GM23248 (cell line): ENCODE measurements at places on chromosomes 7 and 10.
A peak's percentile ranks its signal among the peaks of the same experiment; 100 is the strongest.

GRCh38 chr7:4111166-4111565, 570.9 kb upstream of the FOXK1 start:
- no peak for DNase-seq

DNA sequence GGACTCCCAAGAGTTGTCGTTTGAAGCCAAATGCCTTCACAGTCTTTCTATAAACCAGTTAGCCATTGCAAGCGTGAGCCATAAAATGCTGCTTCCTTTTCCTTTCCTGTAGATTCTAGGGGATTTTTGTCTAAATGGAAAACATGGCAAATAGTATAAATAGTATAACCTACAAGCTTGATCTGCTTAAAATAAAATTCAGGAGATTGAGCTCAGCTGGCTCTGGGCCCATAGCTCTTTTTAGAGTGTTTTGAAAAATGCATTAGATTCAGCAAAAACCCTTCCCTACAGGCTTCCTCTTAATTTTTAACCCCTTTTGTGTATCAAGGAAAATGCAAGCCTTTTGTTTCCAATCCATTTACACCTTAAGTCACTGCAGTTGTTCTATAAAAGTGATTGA, 190.1 kb upstream of the GDF10 start:
- DNase-seq: no peak

DNA sequence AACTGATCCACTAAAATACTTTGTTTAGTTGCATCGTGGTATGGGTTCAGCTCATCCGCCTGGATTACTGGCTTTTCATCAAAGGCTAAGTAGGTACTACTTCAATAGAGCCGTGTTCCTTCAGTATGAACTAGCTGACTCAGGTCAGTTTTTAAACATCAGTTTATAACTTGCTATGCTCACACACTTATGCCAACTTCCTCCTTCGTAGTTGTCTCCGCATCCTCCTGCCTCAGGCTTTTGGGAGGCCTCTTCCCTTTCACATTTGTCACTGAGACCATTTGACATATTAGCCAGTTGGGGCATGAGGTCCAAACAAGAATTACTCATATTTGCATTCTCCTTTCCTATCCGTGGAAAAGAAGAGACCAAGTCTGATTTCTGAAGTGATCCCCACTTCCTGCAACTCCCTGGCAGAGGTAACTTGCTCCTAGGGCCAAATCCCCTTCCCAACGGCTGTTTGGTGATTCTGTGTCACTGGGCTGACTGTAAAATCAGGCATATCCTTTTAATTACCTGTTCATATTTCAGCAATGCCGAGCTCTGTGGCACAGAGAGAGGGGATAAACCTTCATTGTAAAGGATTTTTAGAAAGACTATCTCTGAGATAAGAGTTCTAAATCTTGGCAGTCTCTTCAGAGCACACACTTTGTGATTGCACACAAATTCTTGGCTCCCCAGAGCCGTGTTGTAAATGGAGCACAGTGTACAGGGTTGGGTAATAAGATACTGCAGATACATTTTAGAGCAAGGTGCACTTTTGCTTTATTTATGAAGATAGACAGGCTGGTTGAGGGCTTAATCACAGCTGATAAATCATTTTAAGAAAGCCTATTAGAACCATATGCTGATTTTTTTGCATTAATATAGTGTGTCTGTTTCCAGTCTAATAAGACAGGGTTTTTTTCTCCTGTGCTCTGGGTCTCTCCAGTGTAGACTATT, 108.0 kb downstream of the CREB5 start:
- DNase-seq: no peak

DNA sequence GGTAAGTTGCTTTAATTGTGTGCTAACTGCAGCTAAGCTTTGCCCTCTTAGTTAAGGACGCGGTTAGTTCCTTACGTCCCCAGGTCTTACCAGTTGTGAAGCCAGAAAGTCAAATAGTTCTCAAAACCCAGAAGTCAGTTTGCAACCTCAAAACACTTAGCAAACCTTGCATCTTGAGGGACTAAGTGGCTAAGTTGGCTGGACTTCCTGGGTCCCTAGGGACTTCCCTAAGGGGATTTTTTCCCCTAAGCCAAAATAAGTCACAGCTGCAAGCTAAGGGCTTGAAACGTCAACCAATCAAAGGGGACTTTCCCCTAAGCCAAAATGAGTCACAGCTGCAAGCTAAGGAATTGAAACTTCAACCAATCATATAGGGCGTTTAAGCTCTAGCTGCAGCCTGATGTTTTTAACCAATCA, 36.2 kb upstream of the HECW1 start:
- DNase-seq: peak; percentile 1

GRCh38 chr10:60952067-60952845, 8.3 kb upstream of the RHOBTB1 start:
- DNase-seq: no peak

DNA sequence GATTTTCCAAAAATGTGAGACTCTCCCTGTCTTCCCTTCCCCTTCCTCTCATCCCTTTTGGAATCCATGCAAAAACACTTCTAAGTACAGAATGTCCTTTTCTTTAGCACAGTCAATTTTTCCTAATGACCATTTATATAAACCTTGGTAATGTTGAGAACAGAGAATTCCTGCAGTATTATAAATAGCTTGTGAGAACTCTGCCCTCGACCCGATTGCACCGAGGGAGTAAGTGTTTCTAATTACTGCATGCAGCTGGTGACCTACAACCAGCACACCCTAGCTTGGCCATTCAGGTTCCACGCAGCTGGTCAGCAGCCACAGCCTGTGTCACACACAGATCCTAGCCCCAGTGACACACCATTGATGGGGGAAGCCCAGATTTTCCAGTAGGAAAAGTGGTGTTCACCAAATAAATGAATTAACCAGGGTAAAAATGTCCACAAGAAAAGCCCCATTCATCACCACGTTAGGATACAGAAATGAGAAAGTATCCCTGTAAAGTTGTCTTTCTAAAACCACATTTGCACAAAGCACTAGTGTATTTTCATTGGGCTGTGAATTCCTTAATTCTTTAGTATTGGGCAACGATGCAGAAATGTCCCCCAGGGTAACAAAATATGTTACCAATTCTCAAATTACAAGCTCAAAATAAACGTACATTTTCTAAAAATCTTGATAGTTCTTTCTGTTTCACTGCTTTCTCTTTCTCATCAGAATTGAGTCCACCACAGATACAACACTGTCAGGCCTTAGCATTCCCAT, 499.0 kb upstream of the KLF6 start:
- DNase-seq: peak; percentile 59

- DNase-seq: no peak
Observed at GRCh38 chr7:124497176-124497575, 268.4 kb downstream of the GPR37 start.

DNA sequence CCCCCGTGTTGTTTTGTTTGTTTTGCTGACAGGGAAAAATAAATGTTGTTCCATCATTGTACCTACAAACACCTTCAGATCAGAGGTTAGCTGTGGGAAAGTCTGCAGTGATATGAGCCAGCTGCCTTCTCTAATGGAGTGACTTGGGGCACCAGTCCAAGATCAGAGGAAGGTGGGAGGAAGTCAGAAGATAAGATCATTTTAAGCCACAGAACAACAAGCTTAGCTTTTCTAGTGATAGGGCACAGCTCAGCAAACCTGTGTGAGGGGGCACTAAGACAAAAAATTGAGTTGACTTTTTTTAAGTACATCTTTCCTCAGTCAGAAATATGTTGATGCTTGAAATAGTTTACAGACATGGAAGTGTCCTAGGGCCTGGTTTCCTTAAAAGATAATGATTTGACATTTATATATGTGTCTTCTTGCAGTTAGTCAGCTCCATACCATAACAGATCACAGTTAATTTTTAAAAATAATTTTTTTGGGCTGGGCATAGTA, 240.3 kb upstream of the KAT6B start:
- peak; percentile 24 for DNase-seq

DNA sequence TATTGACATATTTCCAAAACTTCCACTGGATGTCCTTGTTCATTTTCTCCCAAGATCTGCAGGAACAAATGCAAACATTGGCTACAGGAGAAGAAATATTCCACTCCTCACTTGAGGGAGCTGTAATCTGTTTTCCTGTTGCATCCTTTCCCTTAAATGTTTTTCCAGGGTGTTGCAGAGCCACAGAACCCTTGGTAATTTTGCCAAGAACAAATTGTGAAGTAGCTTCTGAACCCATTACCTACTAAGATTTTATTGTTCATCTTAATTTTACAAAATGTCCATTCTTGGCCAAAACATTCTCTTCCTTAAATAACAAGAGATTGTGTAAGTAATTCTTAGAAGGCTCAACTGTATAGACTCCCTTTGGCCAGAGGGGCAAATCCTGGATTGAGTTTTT, 177.0 kb downstream of the GNAT3 start:
- no peak for DNase-seq

DNA sequence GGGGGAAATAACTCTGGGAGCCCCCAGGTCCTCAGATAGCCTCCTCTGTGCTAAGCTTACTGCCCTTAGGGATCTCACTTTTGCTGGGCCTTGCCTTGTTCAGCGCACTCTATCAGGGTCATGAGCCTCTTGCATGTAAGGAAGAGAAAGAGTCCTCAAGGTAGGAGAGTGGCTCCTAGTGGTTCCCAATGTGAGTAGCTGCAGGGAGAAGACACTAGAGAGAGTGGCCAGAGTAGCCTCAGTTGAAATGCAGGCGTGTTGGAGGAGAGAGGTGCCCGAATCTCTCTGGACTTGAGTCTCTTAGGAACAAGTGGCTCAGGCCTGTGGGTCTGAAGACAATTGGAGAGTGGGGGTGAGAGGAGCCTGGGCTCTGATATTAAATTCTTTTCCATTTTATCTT, 94.3 kb upstream of the SORCS3 start:
- DNase-seq: no peak

DNA sequence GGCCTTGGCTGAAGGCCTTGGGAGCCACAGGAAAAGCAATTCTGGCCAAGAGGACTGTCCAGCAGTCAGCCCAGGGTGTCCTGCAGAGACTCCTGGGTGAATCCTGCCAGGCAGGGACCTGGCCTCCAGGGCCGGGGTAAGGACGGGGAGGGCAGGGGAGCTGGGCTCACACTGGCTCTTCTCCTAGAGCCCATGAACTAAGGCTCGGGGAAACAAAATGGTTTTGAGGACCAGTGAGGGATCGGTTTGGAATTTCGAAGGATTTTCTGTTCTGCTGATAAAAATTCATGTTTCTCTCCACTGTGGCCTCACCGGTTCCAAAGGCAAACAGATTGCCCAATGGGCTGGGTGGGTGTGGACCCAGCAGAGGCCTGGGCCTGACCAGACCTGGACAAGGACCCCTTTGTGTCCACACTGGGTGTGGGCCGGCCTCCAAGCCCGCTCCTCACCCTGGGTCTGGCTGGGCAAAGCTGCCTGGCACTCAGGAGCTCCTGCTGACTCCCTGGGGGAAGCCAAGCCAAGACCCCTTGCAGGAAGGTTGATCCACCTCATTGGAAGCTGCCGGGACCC, 27.3 kb downstream of the FAM20C start:
- no peak for DNase-seq

- DNase-seq: no peak
Observed at GRCh38 chr7:42269161-42269560, 32.2 kb upstream of the GLI3 start.

DNA sequence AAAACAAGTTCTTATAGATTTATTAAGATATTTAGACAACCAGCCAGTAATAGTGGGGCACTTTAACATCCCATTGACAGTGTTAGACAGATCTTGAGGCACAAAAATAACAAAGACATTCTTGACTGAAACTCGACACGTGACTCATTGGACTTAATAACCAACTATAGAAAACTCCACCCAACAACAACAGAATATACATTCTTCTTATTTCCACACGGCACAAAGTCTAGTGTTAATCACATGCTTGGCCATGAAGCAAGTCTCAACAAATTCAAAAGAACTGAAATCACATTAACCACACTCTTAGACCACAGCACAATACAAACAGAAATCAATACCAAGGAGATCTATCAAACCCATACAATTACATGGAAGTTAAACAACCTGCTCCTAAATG, 138.1 kb downstream of the ARL5B start:
- no peak for DNase-seq

- DNase-seq: no peak
Observed at GRCh38 chr10:21445163-21445562, 80.3 kb downstream of the SKIDA1 start.

GRCh38 chr7:10913457-10913856, 60.2 kb upstream of the PHF14 start:
- no peak for DNase-seq

- DNase-seq: peak; percentile 49
Observed at GRCh38 chr7:91351374-91351773, 87.1 kb downstream of the FZD1 start.
